ENCODE measurements at places on chromosomes 5 and 9.
A peak's percentile ranks its signal among the peaks of the same experiment; 100 is the strongest.

- DNase-seq = no peak
Measured at GRCh38 chr5:38453506-38453905, 102.9 kb downstream of the LIFR start.

DNA sequence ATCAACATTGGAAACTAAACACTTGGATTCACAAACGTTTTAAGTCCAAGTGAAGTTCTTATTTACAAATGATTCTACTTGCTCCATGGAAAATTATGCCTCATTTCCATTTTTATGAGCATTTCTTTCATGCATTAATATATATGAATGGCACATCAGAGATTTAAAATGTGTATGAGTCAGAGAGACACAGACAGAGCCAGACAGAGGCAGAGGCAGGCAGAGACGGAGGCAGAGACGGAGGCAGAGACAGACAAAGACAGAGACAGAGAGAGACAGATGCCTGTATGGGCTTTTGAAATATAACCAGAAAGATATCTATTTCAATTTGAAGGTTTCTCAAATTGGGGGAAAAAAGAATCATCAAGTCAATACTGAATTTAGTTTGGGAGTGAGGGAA, 649.0 kb downstream of the PTPRD start:
- no peak for DNase-seq

GRCh38 chr5:92907938-92908606, 672.9 kb downstream of the NR2F1-AS1 start:
- no peak for DNase-seq

DNA sequence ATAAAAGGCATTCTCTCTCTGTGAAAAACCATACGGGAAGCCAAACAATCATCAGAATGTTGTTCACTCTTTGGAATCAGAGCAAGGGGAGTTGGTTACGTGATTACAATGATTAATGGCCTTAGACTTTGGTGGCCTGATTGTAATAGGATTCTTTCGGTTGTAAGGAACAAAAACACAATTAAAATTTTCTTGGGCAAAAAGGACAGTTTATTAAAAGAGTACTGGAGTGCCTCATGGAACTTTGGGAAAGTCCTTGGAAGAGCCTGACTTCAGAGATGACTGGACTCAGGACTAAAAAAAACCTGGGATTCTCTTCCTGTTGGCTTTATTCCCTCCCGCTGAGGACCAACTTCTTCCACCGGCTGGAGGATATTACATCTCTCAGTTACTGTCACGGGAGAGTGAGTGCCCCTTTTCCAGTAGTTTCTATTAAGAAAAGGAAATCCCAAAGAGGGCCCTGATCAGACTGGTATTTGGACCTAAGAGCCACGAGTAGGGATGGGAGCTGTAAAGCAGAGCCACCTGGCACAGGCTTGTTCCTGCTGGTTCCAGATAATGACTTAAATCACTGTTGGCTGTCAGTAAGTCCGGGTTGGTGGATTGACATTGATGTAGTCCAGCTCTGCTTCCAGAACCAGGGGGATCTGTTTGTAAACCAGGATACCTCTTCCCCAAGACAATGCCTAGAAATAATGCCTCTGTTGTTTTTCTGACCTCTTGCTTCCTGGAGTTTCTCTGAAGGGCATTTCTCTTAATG, 53.9 kb downstream of the CFAP95 start:
- peak; percentile 6 for DNase-seq

DNA sequence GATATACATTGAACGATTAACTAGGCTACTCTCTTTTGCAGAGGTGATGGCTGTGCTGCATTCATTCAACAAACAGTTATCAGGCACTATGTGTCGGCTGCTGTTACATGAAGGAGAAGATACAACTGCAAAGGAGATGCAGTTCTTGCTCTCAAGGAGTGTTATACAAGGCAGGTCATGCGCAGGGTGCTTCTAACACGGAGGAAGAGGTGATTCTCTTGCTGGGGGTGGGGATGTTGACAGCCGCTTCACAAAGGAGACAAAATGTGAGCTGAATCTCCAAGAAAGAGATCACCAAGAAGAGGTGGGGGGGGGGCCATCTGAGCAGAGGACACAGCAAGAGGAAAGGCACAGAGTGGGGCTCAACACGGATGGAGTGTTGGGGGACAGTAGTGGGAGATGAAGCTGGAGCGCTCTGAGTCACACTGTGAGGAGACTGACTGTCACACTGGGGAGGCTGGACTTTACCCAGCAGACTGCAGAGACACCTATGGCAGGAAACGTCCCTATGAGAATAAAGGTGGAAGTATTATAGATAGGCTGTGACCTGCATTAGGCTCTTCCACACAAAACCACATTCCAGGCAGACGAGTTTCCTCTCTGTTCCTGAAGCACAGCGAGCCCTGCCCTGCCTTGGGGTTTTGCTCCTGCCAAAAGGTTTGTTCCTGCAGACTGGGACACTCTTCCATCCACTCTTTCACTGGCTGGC, 20.9 kb downstream of the NDUFA8 start:
- no peak for DNase-seq

DNA sequence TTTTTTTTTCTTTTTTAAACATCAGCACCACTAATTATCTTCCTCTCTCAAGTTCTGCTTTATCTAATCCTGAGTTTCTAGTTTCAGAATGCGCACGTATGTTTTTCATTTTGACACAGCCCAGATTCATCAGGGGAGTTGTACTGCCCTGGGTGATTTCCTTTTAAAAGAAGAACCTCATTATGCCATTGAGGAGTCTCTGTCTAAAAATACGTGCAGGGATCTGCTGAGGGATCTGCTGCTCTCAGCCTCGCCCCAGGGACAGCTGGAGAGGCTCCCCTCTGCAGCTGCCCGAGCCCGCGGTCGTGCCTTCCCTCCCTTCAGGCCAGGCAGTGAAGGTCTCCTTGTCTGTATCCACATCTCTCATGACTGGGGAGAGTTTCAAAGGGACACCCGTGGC, 273.1 kb downstream of the ARHGEF28 start:
- DNase-seq = no peak

Measured in HEK293T (cell line).